ENCODE measurements at places on chromosomes 12 and 14.

- DNase-seq = no peak
Observed at GRCh38 chr14:64438181-64438841, 27.0 kb upstream of the AKAP5 start.

DNA sequence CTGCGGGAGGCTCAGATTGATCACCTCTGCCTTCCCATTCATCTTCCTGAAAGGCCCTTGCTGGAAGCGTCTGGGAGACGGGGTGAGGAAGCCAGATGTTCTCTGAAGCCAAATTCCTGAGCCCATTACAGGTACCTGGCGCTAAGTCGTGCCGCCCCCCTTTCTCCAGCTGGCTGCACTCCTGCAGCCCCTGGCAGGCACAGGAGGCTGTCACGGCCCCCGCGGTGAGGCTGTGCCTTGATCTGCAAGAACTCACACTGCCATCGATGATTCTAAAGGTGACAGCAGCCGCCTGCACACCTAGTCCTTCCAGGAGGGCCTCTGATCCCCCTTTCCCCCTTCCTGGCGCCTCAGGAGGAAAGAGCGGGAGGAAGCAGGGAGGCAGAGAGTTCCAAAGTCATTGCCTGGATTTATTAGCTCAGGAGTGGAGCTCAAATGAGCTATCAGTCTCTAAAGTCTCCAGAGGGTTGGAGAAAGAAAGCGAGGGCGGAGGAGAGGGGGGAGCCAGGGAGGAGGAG lies 106.9 kb downstream of the RFLNA start:
- DNase-seq = no peak

- peak; percentile 8 for DNase-seq
Observed at GRCh38 chr12:119803381-119803791, 73.7 kb downstream of the CIT start.

- DNase-seq = no peak
Observed at GRCh38 chr12:32486158-32486557, 86.8 kb downstream of the FGD4 start.

DNA sequence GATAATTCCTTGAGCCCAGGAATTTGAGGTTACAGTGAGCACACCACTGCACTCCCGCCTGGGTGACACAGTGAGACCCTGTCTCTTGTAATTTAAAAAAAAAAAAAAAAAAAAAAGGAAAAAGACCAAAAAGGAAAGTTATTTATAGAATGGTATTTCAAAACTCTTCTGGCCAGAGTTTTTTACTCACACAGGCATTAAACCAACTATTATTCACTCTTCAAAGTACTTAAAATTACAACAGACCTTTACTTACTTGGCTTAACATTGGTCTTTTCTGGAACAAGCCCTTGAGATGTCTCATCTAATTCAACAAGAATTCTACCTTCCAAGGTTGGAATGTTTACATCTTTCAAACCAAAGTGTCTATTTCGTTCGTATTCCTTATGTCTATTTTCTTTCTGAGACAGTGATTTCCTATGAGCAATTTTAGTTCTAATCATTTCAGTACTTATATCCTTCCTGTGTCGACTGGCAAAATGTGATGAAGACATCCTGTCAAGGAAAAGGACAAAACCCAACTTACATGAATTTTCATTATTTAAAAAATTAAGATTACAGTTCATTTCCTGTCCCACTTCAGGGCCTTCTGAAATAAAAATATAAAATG lies 2.6 kb downstream of the DLGAP5 start:
- DNase-seq = no peak

GRCh38 chr12:26723379-26724308 lies 109.3 kb downstream of the ITPR2 start:
- no peak for DNase-seq

- no peak for DNase-seq
Observed at GRCh38 chr14:79972230-79972629, 239.1 kb downstream of the DIO2 start.

GRCh38 chr12:50685641-50686040 lies 78.3 kb upstream of the ATF1 start:
- no peak for DNase-seq

- no peak for DNase-seq
Observed at GRCh38 chr12:31715283-31715825, 13.5 kb downstream of the AMN1 start.

DNA sequence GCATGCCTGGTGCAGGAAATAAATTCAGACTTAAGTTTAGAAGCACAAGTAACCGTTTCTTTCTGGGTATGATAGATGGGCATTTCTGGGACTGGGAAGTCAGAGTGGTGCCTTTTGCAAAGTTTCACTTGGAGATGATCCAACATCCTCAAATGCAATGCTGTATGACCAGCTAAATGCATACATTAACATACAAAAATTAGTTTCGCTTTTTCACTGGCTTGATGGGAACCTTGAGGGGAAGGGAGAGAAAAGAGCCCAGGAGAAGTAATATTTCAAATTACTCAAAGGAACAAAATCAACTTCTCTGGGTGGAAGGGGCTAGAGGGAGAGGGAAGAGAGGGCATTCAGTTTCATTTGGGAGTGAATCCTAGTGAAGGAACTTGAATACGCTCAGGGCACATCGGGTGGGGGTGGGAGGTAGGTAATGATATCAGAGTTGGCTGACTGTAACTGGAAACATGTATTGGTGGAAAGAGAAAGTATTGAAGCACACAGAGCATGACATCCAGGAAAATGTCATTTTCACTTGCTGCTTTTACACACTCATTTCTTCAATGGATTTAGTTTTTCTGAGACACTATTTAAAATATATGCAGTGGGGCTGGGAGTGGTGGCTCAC lies 175.5 kb downstream of the PTPRO start:
- DNase-seq = no peak

DNA sequence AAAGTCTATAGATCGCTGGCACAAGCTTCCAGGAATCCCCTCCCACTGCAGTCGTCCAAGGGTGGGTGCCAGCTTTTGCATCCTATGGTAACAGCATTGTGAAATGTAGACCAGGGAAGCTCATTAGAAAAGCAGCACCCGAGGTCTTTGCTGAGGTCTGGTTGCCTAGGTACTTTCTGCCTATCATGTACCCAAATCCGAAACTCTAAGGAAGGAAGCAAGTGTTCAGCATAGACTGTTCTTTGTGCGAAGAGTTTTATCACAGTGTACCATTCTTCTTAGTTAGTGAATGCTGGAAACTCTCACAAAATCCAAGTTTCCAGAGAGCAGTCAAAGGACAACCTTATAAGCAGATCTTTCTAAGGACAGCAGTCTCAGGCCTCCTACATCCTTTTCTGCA lies 1532.7 kb upstream of the TMEM132C start:
- DNase-seq = no peak

DNA sequence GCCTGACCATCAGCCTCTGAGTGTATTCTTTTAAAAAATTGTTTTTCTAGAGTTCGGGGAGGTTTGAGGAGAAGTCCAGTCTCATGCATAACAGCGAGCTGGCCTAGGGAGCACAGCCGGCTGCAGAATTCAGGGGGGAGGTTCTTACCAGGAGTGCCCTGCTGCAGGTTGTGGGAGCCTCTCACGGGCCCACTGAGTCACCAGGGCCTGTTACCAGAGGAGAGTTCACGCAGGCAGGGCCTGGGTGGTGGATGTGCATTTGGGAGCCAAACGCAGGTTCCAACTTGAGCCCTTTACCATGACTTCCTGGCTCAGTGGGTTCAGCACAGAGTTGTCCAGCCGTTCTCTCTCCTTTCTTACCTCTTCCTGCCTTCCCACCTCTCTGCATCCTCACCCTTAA lies 14.4 kb downstream of the CD9 start:
- DNase-seq = no peak

DNA sequence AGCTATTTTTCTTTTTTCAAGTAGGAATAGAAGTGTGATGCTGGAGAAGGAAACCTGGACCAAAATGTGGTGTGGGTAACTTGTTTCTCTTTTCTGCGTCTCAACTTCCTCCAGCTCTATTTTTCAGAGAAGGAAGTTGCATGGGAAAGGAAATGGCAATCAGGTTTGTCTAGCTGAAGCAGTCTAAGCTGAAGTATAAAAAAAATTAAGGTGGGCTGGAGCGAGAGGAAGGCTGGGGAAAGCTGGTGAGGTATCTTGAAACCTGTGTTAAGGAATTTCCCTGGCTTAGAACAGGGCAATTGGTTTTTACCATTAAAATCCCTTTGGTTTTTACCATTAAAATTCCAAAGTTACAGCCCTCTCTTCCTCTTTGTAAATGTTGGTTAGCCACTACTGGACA lies 34.2 kb upstream of the NINJ2 start:
- no peak for DNase-seq

- DNase-seq = no peak
Observed at GRCh38 chr12:124613151-124613585, 45.8 kb upstream of the NCOR2 start.

Measured in left renal pelvis (tissue), 4 donors.